ENCODE measurements at places on chromosomes 11 and 22.

DNA sequence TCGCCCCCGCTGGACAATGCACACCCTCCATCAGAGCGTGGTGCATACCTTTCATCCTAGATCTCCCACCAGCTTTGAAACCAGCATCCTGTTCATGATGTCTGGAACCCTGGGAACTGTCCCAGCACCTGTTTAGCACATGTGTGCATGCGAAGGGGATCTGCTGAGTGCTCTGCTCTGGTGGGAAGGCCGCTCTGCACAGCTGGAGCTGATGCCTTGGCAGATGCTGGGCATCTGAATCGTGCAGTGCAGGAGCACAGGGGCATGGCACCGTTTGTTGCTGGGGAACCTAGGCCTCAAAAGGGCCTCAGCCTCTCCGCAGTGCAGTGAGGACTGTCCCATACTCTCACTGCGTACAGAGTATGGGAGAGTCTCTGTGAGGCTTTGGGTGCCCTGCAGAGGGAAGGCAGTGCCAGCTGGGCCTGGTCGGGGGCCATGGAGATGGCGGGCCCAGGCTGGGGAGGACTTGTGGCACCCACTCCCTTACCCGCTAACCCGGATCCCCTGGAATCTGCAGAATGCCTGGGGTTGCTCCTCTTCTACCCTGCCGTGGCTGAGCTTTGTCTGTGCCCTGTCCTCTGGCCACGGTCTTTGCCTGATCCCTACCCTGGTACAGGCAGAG is 72.9 kb upstream of the ATXN10 start:
- no peak for DNase-seq

GRCh38 chr11:128181088-128181480 is 406.3 kb downstream of the ETS1 start:
- no peak for DNase-seq

DNA sequence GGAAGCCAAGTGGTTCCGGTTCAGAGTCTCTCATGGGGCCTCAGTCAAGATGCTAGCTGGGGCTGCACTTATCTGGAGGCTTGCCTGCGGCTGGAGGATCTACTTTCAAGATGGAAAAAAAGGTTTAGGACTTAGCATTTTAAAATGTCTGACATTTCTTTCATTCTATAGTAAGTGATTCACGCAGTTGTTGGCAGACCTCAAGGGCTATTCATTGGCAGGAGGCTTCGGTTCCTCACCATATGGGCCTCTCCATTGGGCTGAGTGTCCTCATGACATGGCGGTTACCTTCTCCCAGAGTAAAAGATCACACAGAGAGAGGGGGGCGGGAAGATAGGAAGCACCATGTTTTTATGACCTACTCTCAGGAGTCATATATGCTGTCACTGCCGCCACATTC is 298.0 kb upstream of the PLET1 start:
- no peak for DNase-seq

- no peak for DNase-seq
These were observed 57.8 kb upstream of the PTPN5 start for GRCh38 chr11:18849406-18849805.

DNA sequence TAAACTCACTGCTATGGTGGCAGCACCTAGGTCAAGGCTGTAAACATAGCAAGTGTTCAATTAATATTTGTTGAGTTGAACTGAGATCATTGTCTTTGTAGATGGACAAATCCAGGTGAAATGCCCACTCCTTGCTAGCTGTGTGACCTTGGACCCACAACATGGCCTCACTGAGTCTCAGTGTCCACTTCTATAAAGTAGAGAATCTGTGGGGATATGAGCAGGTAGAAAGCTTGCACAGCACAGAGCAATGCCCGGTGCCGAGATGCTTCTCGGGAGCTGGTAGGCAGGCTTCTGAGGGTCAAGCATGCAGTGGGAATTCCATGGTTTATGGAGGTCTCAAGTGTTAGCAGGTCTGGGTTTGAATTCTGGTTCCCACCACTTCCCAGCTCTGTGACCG is 97.9 kb upstream of the SYT13 start:
- DNase-seq: no peak

DNA sequence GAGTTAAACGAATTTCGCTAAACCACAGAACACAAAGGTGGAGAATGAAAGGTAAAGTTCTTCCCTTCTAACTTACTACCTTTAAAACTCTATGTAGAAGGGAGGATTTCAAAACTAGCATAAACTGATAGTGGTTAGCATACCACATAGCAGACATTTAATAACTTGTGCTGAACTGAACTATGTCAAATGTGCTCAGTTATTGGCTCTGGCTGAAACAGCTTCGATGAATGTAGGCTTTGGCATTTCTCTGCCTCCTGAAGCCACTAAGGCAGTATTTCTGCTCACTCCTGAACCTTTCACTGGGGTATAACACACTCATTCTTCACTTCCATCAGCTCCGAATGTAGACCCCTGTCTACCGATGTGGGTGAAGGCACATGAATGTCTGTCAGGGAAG is 1188.1 kb downstream of the LRRC4C start:
- no peak for DNase-seq

Measured in GM12891 (cell line).